Stimulated activated CD8-positive, alpha-beta memory T cell treated with anti-CD3 and anti-CD28 coated beads, Interleukin-2, amount 100 ng/mL, for 1 hour (primary cell): ENCODE measurements at places on chromosomes 1 and 21.
A peak's percentile ranks its signal among the peaks of the same experiment; 100 is the strongest.

DNA sequence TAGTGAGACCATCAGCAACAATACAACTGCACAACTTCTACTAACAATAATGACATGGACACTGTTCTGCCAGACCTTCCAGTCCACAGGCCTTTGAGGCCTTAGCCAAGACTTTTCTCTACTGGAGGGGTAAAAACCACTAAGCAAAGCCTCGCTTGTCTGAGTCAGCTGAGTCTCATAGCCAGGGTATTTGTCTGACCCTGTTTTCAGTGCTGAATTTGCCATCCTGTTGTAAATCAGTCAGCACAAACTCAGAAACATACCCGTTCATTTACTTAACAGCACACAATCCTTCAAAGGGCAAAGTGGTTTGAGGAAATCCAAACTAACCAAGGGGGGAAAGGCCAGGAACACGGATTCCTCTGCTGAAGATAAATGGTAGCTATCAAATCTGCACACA is 537.8 kb downstream of the SMYD3 start:
- DNase-seq = no peak

DNA sequence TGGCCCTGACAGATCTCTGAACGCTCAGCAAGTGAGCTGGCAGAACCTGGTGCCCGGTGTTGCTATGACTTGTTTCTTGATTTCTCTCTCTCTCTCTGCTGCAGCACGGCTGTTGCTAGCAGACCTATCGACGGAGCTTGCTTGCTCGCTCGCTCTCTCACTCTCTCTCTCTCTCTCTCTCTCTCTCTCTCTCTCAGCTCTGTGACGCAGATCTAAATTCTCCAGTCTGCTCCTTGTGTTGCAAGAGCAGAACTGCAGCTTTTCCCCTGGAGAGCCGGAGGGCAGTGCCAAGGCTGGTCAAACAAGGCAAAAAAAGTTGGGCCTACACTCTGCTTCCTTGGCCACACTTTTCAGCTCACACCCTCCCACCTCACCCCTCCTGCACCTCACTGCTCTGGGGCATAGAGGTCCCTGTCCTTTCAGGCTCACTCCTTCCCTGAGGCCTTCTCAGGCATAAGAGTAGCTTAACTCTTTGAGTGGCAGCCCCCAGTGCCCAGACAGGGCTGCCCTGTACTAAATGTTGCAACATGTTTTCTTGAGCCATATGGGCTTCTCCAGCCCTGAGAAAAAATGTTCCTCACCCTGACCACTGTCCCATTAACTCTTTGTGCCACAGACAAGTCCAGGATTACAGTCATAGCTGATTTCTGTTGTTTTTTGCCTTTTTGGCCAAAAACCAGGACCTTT is 72.2 kb downstream of the CD46 start:
- DNase-seq = peak; percentile 42

- DNase-seq = no peak
Measured at GRCh38 chr21:40602080-40602479, 244.9 kb downstream of the DSCAM start.

DNA sequence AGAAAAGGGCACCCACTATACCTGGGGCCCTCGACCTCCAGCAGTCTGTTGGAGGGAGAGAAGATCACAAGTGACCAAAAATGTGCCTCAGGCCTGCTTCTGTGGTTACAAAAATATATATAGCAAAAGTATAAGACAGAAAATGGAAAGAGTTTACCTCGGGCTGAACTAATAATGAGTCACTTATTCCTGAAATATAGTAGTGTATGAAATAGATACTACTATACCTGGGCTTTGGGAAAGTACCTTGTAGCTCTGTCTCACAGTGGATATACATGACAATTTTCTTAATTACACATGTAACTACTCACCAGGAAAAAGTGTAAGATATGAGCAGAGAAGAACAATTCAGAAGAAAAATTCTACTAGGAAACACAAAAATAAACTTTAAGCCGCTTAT is 7.3 kb upstream of the APCS start:
- no peak for DNase-seq

GRCh38 chr1:79124756-79125155 is 118.2 kb upstream of the ADGRL4 start:
- no peak for DNase-seq

DNA sequence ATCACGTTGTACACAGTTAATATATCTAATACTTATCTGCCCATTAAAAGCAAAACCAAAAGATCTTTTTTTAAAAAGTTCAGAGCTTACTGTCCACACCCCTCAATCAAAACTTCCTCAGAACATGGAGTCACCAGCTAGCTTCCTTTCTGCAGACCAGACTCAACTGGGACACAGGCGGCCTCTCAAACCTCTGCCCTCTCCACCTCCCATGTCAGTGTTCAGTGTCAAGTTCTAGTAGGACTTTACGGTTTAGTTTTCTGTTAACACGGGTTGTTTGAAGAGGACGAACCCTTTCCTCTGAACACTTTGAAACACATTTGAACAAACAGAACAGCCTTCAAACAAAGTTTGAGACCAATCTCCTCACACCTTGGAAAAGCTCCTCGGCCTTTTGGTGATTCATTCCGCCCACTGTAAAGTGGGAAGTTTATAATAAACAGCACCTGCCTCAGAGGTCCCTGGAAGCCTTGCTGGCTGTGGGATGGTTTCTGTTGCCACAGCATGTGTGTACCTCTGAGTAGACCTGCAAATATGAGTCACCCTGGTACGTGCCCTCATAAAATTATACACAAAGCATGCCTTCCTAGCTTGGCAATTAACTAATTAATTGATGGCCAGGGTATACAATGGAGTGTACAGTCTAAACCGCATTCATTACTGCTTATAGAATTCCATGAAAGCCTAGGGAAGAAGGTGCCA is 48.4 kb upstream of the SIPA1L2 start:
- no peak for DNase-seq

GRCh38 chr1:247110627-247111258 is 6.6 kb upstream of the ZNF669 start:
- no peak for DNase-seq

DNA sequence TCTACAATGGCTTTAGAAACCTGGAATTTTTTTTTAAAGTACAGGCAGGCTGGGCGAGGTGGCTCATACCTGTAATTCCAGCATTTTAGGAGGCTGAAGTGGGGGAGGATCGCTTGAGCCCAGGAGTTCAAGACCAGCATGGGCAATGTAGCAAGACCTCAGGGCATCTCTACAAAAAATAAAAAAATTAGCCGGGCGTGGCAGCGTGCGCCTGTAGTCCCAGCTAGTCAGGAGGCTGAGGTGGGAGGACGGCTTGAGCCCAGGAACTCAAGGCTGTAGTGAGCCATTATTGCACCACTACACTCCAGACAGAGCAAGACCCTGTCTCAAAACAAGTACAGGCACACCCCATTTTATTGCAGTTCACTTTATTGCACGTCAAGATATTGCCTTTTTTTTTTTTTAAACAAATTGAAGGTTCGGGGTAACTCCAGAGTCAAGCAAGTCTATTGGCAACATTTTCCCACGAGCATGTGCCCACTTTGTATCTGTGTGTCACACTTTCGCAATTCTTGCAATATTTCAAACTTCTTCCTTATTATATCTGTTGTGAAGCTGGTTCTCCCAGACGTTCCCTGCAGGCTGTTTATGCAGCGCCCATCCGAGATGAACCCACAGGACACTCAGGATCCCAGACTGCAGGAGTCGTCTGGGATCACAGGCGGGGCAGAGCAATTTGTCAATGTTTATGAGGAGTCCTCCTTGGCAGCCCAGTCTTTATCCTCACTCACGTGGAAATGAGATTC is 4.7 kb downstream of the HES2 start:
- no peak for DNase-seq

DNA sequence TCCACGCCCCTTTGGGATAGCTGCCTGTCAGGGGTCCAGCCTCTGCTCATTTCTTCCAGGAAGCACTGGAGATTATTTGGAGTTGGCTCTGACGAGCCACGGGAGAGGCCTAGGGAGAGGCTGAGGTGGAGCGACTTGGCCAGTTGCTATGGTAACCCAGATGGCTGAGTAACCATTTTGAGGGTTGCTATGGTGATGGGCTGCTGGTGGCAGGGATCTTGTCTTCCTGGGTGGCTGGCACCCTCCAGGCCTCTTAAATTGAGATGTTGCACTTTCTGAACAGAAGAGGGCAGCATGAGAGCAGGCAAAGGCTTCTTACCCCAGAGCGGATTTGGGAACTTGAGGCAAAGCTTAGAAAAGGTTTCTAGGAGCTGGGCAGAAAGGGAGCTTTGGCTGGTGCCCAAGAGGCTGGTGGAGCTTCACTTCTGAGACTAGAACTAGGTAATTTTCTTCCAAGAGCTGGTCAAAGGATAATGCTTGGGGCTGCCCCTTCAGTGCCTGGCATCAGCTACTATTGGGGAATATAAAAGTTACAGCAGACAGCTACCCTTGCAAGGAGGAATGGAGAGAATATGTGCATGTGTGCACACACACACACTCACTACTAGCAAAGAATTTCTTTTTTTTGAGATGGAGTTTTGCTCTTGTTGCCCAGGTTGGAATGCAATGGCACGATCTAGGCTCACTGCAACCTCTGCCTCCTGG is 72.5 kb downstream of the NDUFS5 start:
- DNase-seq = no peak

- no peak for DNase-seq
Measured at GRCh38 chr1:67184838-67185421, 18.7 kb downstream of the IL23R start.

DNA sequence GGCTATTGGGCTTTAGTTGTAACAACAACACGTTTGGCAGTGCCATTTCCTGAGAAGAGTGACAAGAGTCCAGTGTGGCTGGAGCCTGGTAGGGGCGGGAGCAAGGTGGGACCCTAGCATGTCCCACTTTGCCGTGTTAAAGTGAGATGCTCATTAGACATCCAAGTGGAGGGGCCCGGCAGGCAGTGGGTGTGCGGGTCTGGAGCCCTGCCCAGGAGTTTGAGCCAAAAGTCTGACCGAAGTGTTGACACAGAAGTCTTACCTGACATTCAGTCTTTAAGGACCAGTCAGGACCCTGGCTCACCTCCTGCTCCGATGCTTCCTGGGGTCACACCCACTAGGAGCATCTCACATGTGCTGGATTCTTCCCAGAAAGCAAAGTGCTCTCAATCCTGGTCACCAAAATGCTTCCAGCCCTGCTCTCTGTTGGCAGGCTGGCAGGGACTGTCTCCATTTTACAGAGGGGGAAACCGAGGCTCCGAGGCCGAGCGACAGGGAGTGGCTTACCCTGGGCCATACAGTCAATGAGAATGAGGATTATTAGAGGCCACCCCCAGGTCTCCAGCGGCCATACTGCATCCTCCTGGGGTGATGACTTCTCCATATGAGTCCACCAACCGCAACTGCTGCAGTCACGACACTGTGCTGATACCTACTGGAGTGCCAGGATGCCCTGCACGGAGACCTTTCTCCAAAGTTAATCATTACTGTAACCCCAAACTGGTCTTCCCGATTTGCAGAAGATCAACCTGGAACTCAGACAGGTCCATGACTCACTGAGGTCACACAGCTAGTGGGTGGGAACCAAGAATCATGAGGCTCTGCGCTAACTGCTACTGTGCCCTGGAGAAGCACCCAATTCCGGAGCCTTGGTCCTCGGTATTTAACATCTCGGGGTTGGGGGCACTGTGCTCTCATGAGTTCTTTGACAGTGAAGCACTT is 112.7 kb downstream of the PRDM2 start:
- no peak for DNase-seq

DNA sequence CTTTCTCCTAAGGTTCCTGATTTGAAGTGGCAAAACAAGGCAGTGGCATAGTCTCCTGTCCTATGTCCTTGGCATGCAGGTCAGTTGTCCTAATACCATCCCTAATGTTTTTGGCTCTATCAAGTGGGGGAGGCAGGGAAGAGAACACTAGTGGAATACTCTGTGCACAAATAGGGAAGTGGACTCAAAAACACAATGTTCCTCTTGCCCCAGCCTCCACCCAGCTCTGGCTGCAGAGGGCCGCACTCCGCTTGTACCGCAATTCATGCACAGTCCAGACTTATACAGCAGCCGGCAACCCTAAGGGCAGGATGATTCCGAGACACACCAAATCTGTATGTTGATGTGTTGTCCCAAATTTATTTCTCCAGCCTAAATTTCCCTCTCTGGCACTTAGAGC is 14.5 kb downstream of the PLEKHO1 start:
- DNase-seq = no peak

- DNase-seq = no peak
Measured at GRCh38 chr1:67583462-67583950, 101.5 kb upstream of the GADD45A start.

- peak; percentile 29 for DNase-seq
Measured at GRCh38 chr1:109910123-109910962, at the start of gene CSF1. Gene CSF1, plus strand, starts transcription at chr1:109910849. Its CDS starts 175 bp downstream, at chr1:109911024.

GRCh38 chr1:95282518-95282895 is 48.5 kb downstream of the RWDD3 start:
- no peak for DNase-seq

DNA sequence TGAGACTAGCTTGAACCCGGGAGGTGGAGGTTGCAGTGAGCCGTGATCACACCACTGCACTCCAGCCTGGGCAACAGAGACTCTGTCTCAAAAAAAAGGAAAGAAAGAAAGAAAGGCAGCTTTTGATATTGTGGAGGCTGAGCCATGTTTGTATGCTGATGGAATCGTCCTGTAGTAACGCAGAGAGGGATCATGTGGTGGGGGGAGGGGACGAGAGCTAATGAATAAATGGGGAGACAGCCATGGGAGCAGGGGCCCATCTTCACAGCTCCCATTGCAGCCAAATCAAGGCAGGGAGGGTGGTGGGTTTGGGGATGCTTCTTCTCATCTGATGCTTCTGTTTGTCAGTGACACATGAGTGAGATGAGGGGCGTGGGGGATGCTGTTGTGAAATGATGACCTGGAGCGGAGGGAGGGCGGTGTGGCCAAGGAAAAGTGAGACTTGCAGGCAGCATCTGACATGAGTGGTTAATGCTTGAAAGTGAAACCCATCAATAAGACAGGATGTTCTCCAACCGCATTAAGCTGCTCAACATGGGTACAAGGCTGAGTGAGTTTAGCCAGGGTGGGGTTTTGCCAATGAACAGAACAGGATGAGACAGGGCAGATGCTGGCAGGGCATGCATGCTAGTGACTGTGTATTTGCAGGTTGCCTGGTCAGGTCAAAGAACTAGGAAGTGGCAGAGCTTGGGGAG is 16.7 kb downstream of the SPATA21 start:
- DNase-seq = peak; percentile 12

DNA sequence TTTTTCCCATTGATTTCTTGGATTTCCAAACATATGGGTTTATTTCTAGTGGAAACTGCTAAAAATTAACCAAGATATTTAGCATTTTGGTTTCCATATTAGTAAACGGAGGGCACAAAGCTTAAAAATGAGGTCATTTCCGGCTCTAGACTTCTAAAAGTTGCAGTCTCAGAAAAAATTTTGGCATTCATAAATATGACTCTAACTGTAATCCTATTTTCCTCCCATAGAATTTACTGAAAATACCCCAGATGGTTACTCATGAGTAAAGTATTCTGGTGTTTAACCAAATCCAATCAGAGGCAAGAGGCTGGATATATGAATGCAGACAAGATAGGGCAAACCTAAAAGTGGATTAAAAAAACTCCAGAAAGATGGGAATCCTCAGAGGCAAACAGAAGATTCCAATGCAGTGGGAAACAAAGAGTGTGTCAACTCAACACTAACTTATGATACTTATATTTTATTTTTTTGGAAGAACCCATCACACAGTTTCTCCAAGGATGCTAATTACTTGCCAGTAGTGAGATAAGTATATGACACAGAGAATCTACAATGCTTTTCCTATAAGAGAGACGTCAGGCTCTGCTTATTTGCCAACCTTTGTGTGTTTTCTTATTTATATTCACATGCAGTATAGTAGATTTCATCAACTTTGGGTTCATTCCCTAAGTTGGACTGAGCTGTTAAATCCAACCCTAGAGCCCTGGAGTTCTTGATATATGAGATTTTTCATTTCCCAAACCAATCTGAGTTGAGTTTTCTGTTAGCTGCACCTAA is 90.1 kb upstream of the BCL10 start:
- DNase-seq = no peak

GRCh38 chr1:241240069-241240468 is 116.9 kb downstream of the RGS7 start:
- no peak for DNase-seq
